T-helper 2 cell (primary cell): ENCODE measurements at places on chromosomes 2 and 18.
A peak's percentile ranks its signal among the peaks of the same experiment; 100 is the strongest.

DNA sequence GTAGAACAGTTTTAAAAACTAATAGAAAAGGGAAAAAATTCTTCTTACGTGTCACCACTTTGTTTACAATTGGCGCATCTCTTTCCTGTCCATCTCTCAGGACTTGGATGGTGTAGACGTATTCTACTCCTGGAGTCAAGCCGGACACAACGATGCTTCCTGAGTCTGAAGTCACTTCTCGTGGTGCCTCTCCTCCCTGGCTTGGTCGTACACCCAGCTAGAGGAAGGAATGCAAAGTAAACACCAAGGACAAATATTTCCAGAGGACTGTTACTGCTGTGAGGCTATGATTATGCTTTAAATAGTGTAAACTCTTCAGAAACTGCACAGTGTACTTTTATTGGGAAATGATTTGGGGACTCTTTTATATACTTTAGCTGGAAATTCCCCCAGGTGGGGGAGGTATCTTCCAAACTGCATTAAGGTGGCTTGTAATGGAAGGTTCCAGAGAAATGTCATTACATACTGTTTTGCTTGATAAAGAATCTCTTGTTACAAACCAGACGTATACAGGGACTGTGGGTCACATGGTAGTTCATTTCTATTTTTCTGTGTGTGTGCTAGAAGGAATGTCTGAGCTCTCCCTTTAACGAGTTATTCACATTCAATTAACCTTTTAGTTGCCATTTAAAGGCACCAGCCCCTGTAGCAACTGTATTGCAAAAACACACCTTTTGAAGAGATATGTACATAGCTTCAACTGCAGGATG lies 38.1 kb downstream of the FN1 start:
- DNase-seq = no peak

DNA sequence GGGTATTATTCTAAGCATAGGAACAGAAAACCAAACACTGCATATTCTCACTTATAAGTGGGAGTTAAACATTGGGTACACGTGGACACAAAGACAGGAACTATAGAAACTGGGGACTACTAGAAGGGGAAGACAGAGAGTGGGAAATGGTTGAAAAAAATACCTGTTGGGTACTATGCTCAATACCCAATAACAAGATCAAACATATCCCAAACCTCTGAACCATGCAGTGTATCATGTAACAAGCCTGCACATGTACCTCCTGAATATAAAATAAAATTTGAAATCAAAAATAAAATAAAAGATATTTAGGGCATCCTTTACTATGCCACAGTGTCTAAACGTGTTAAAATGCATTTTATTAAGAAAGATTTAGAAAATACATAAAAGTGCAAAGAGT lies 221.0 kb upstream of the TFPI start:
- no peak for DNase-seq

DNA sequence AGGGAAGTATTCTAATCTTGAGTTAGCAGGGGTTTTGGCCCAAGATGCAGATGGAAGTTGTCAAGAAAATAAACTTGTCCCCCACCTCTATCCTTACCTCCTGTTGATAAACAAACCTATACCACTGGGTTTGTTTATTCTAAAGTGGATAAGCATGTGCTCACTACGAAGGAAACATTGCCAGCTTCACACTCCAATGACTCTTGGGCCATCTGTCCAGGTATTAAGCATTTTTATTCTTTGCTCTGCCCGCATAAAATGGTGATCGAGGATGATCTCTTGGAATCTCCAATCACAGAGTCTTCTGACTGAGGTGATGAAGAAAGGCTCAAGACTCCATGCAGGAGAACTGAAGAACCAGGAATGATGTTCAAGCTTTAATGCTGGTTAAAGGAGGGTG lies 1908.4 kb upstream of the PIK3C3 start:
- DNase-seq = no peak

GRCh38 chr2:56449002-56449431 lies 265.2 kb downstream of the CCDC85A start:
- no peak for DNase-seq

DNA sequence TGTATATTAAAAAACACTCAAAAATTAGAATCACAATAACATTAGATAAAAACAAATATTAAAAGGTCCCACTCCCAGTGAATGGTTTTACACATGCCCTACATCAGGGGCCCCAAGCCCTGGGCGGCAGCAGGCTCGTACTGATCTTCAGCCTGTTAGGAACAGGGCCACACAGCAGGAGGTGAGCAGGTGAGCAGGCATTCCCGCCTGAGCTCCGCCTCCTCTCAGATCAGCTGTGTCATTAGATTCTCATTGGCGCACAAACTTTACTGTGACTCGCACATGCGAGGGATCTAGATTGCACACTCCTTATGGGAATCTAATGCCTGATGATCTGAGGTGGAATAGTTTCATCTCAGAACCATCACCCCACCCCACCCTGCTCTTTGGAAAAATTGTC lies 74.2 kb downstream of the MBD2 start:
- no peak for DNase-seq

- DNase-seq = no peak
Observed at GRCh38 chr2:83615511-83615910, 843.6 kb downstream of the SUCLG1 start.

- no peak for DNase-seq
Observed at GRCh38 chr18:32549248-32550110, 78.8 kb upstream of the GAREM1 start.

GRCh38 chr2:26269571-26270158 lies 24.9 kb downstream of the HADHB start:
- no peak for DNase-seq

GRCh38 chr2:28366149-28366495 lies 26.5 kb upstream of the FOSL2 start:
- DNase-seq = no peak

DNA sequence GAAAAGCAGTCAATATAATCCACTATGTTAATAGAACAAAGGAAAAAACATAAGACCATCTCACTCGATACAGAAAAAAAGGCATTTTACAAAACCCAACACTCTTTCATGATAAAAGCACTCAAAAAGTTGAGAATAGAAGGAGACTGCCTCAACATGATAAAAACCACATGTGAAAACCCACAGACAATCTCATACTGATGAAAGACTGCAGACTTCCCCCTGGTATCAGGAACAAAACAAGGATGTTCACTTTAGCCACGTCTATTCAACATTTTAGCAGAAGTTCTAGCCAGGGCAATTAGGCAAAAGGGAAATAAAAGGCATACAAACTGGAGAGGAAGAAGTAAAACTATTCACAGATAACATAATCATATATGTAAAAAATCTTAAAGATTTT lies 285.9 kb downstream of the EIPR1 start:
- DNase-seq = no peak

DNA sequence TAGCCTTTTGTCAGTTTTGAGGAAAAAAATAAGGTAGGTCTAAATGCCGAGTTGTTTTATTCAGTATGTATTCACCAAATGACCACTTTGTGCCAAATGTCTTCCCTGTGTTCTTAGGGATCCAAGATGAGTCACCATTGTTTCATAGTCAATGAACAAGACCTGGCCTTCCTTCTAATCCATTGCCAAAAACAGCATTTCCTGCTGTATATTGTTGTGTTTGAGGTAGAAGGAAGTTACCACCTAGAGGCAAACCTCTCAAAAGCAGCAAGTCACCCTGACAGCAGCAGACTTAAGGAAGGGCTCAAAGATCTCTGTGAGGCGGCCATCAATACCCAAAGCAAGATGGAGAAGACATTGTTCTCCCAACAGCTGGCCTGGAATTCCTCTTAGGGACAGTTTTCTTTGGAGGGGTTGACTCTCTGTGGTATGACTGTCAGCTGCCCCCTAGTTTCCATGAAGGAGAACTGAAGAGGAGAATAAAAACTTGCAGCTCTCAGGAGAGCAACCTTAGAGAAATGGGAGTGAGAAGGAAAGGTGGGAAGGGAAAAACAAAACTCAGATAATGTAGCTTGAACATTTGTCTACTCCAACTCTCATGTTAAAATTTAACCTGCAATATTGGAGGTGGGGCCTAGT lies 328.3 kb downstream of the LRATD1 start:
- DNase-seq = no peak

GRCh38 chr2:121735518-121736074 lies 1.1 kb downstream of the NIFK start:
- no peak for DNase-seq

- DNase-seq = no peak
Observed at GRCh38 chr2:100632037-100632436, 69.2 kb downstream of the PDCL3 start.

DNA sequence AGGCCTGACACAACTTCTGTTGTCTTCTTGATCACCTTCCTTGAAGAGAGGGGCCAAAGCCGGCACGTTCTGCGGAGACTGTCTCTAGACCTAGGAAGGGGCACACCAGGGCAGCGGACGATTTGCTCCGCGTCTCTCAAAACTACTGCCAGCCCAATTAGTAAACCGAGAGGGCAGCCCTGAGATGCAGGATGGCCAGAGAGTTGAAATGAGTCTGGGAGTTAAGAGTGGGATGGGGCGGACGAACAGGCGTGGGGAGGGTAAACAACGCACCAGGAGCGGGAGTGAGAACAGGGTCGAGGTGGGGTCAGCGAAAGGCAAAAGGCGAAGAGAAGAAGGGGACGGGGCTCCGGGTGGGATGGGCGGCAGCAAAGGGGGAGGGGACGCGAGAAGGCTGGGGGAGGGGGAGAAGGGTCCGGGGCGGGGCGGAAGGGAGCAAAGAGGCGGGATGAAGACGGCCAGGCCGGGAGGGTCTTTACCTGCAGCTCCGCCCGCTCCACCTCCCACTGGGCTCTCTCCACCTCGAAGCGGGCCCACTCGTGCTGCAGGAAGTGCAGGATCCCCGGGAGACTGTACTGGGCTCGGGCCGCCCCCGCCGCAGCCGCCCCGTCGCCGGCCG lies 476 bp downstream of the STRN start:
- DNase-seq = peak; percentile 4

DNA sequence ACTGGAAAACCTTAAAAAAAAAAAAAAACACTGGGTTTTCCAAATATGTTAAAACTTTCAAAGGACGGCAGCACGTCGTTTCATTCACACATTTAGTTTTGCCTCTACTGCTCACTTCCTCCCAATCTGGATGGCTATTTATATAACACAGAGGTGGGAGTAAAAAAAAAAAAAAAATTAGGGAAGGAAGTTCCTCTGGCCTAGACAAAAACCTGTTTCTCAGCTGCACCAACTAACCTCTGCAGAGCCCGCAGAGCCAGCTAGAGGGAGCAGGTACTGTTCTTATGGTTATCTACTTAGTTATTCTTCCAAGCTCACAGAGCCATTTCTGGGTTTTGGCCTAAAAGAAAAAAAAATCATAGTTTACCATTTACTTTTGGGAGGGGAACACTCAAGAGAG lies 28.1 kb downstream of the SLC1A4 start:
- no peak for DNase-seq

GRCh38 chr2:98823196-98824170 lies 92.6 kb upstream of the MGAT4A start:
- DNase-seq = no peak

DNA sequence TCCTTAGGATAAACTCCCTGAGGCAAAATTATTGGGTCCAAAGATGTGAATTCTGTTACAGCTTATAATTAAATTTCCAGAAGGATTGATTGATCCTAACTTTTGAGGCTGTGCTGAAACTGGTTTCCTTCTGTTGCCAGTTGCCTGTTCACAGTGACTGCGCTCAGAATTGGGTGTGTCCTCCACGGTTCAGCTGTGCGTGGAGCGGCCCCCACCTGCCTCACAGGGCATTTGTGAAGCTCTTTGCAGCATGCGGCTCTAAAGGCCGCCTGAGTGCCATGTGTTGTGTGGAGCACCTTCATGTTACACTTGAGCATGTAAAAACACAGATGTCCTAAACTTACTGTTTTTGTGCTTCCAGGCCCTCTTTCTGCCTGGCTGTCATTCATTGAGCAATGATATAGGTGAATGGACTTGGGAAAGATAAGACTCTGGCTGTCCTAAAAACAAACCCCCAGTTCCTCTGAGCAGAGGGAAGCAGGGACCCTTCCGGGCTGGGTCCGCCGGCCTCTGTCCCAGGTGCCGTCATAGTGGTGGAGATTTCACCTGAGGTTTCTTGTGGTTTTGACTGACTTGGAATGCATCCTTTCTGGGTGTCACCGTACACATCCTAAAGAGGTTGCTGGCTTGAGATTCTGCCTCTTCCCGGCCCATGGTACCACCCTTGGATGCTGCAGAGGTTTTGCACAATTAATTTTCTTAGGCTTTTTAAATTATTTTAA lies 173.6 kb downstream of the LDLRAD4 start:
- DNase-seq = no peak

DNA sequence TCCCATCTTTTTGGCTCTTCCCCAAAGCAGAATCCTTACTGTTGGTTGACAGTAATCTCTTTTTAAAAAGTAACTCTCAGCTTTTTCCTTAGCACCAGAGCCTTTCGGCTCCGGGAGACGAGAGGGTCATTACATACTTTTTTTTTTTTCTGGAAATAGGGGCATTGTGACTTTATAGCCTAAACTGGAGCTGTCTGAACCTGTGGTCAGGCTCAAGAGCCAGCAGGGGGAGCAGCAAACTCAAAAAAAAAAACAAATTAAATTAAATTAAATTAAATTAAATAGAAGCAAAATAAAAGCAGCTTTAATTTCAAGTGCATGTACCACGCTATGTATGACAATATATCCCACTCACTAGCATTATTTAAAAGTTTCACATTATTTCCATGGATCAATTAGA lies 156.6 kb downstream of the DTNA start:
- DNase-seq = no peak

- DNase-seq = no peak
Observed at GRCh38 chr2:1868683-1869141, 124.4 kb upstream of the PXDN start.

GRCh38 chr2:193549661-193550060 lies 1354.9 kb upstream of the TMEFF2 start:
- DNase-seq = no peak

DNA sequence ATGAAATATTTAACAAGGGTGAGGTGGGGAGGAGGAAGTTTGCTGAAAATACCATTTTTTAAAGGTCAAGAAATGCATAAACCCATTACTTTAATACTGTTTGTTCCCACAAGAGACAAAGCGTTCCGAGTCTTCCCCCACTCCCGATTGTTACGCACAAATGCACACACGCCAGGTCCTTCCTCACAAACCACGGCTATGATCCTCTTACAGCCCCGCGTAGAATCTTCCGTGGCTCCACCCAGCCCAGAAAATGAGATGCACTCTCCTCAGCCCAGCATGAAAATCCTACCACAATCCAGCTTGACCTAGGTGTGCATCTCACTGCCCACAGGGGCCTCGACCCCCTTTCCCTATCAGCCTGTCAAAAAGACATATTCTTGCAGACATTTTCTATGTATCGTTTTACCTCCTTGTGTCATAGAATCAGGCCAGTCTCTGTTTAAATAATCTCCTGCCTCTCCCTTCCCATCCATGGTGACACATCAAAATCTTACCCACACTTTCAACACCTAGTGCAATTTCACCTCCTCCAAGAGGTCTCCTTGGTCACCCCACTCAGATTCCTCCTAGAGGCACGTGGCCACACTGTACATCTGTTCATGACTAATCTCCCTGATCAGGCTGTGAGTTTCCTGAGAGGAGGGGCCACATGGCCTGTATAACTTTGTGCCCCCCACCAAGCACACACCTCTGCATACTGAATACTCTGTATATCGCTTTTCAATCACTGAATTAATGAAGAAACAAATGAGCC lies 491.0 kb upstream of the KLHL29 start:
- DNase-seq = no peak
